Kidney tubule cell (primary cell): ENCODE measurements at places on chromosomes 1 and 21.

DNA sequence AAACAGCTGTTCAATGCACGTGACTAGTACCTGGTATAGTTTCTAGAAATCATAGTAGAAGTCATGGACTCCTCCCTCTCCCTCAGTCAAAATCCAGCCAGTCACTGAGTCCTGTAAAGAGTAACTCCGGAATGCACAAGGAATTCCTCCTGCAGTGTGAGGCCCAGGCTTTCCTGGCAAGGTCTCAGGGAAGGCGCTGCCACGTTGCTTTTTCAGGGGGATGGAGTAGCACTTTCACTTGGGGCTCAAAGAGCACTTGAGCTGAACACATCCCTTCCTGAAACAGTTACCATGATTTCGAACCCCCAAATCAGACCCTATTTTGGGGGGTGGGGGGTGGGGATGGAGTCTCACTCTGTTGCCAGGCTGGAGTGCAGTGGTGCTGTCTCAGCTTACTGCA is 26.4 kb upstream of the LRRC8D start:
- DNase-seq = peak; percentile 75

DNA sequence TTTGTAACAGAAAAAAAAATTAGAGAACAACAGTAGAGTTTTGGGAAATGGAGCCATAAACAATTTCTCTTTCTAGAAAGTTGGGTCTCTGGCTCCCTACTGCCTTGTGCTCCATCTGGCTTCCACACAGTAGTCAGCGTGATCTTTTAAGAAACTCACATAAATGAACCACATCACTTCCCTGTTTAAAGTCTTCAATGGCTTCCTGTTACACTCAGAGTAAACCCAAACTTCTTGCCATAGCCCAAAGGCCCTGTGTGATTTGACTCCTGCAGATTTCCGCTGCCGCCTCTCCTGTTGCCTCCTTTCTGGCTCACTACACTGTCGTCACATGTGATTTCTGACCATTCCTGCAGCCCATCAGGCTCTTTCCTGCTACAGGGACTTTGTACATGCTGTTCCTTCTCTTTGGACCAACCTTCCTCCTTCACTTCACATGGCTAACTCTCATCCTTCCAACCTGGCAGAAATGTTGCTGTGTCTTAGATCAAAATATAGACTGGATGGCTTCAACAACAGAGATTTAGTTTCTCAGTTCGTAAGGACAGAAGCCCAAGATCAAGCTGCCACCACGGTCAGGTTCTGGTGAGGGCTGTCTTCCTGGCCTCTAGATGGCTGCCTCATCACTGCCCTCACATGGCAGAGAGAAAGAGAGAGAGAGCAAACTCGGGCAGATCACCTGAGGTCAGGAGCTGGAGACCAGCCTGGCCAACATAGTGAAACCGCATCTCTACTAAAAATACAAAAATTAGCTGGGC is 34.0 kb downstream of the OPRD1 start:
- DNase-seq = peak; percentile 29

DNA sequence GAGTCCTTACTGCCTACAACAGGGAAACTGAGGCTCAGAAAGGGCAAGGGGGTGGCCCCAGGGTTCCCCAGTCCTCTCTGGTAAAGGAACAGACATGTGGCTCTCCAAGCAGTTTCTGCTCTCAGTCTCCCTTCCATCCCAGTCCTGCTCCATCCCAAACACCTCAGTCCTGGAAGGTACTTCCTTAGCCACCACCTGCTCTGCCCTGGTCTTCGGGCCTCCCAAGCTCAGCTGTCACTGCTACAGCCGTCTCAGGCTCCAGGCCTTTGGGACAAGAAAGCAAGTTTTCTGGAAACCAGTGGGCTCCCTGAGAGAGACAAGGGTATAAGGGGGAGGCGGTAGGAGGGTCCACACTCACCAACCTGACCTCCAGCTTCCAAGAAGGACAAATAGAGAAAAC is 23.1 kb upstream of the ADGRB2 start:
- DNase-seq = no peak

DNA sequence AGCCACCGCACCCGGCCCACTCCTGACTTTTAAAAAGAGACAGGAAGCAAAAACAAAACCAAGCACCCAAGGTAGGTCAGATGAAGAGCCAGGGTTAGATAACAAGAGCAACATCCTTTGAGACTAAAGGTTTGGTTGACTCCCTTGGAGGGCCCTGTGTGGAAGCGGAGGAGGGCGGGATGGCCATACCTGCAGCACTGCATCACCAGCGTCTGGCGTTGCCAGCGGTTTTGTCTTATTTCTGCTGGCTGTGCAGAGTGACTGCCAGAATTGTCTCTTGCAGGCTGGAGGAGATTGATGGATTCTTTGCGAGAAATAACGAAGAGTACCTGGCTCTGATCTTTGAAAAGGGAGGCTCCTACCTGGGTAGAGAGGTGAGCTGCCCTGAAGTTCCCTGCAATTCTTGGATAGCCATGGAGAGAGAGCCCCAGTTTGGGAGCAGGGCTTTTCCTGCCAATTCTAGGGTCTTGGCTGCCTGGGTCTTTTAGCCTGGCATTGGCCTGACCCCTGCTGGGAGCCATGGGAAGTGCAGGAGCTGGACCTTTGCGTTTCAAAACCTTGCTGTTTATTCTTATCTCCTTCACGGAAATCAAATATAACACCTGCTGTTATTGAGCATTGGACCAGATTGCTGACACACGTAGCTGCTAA is 24.0 kb downstream of the QSOX1 start:
- peak; percentile 57 for DNase-seq

GRCh38 chr1:11980676-11980972 is 380 bp downstream of the MFN2 start:
- no peak for DNase-seq

DNA sequence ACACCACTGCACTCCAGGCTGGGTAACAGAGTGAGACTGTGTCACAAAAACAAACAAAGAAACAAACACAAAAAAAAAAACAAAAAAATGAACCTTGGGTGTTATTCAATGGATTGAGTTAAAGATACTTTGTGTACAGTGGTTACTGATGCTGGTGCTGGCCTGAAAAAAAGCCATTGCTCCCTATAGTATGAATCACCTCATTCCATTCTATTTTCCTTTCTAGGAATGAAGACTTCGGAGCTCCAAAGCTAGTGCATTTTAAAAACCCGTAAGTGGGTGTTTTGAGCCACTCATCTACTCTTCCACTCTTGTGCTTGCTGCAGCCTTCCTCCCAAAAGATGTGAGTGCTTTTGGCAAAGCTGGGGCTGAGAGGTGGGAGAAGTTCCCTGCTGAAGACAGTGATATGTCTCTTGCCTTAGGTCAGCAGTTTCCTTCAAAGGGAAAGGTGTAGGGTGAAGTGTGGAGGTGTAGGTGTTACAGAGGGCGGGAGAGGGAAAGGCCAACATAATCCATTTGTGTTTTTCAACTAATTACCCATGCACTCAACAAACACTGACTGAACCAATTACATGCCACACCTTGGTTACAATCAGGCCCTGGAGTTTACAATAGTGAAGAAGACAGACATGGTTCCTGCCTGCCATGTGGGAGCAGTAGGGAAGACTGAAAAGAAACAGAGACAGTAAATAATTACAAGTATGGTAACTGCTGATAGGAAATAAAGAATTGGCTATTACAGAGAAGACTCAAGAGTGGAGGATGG is 55.0 kb upstream of the SERBP1 start:
- no peak for DNase-seq

- no peak for DNase-seq
Observed at GRCh38 chr1:112143871-112144441, 154.5 kb upstream of the KCND3 start.

- no peak for DNase-seq
Observed at GRCh38 chr21:14321042-14321441, 61.9 kb downstream of the HSPA13 start.

DNA sequence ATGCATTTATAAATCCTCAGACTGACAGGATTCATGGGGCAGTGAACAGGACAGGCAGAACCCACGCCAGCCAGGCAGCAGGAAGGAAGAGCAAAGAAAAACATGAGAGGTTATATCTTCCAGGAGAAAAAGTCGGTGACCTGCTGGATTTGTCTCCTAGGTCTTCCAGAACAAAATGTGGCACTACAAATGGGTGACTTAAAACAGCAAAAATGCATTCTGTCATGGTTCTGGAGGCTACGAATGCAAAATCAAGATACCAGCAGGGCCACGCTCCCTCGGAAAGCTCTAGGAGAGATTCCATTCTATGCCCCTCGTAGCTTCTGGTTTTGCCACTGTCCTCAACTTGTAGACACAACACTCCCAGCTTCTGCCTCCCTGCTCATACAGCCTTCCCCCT is 63.4 kb downstream of the PSMG1 start:
- DNase-seq = no peak

GRCh38 chr1:25247829-25248754 is 838 bp upstream of the RSRP1 start:
- no peak for DNase-seq

DNA sequence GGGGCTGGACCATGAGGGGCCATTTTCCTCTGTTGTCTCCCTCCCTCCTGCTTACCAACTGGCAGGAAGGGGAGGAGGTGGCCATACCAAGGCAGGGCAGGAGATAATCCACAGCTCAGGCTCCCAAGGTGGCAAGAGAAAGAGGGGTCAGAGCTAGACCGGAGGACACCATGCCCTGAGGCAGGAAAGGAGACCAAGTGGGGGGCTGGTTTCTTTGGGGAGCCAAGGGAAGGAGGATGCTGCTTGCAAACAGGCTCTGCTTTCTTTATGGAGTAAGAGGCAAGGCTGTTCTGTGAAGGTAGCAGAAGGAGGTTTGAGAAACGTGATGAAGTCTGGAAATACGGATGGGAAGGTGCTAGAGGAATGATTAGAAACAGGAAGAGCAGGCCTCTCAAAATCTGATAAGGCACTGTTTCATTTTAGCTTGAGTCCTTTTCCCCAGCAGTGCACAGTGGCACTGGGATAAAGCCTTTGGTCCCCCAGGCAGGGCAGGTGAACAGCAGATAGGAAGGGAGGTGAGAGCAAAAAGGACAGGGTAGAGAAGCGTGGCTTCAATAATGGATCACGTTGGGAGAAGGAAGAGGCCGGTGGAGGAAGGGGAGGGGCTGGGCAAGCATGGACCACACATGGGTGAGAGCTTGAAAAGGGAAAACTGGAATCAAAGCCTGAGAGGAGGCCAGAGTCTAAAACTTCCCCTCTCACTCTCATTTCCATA is 44.2 kb upstream of the GALNT2 start:
- DNase-seq = no peak

DNA sequence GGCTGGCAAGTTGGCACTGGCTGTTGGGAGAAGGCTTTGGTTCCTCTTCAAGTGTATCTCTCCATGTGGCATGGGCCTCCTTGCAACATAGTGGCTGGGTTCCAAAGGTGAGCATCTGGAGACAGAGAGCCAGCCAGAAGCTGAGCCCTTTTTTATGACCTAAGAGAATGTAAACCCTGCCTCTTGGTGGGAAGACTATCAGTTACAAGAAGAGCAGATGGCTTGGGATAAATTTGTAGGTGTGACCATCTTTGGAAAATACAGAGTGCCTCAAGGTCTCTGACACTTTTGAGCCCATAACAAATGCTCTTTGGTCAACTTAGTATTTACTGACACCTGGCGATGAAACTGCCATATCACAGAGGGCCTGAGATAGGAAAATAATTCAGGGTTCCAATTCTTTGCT is 31.4 kb upstream of the PRELP start:
- DNase-seq = no peak

DNA sequence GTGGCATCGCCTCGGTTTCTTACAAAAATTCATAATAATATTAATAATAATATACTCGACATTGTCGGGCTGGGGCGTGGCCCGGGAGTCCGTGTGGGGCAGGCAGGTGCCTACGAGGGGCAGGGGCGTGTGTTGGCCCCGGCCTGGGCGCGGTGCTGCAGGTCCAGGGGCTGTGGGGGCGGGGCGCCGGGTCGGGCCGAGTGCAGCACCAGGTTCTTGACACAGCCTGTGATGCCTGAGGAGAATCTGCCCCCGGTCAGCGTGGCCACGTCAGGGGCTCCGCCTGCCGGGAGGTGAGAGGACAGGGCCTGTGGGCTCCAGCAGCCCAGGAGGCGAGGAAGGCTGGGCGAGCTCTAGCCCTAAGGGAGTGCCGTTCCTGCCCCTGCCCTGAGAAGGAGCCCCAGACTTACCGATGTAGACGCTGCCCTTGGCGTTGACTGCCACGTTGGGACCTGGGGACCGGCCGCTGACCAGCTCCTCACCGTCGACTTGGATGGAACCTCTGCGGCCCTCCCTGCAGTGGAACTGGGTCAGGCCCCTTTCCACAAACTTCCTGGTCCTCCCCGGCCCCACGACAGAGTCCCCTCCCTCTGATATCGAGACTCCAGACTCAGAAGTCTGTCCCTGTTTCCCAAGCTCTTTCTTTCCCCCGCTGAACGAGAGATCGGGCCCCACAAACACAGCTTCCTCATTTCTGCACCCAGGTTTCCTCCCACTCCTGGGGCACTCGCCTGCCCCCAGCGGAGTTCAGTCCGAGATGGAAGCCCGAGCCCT is 11.3 kb downstream of the LDLRAD2 start:
- no peak for DNase-seq

- no peak for DNase-seq
Observed at GRCh38 chr21:38447611-38448010, 50.7 kb downstream of the ERG start.

DNA sequence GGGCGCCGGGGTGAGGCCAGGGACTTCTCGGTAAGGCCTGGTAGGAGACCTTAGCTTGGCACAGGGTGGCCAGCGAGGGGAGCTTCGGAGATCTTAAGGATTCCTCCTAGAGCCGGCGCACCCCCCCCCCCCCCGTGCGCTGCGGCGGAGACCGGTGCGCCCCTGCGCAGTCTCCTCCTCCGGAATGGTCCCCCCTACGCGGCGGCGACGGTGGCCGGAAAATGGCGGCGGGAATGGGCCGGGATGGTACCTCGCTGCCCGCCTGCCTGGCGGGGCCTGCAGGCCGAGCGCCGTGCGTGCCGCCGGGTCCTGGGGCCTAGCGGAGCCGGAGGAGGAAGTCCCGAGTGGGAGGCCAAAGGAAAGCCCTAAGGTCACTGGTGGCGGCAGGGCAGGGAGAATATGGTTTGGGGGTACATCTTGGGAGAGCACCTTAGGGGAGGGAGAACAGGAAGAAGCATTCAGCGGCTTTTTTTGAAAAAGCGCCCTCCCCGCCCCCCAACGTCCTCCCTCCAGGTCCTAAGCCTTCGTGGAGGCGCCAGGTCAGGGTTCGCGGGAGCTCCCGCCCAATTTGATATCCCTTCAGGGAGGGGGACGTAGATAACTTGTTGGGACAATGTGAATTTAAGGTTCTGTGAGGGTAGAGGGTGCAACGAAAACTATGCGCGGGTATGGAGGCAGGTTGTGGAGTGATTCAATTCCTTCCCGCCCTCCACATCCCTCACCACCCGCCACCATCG is 429 bp downstream of the SRRM1 start:
- peak; percentile 11 for DNase-seq

GRCh38 chr1:236159704-236160539 is 17.6 kb downstream of the GPR137B start:
- peak; percentile 26 for DNase-seq
